ENCODE measurements at places on chromosomes 4 and X. TPM values are rescaled to one million over a fixed set of nuclear protein-coding genes. Genes with fewer than 3 reads are reported as not detected.

Gene PNMA6F
- not detected for total RNA-seq

Gene TLR10
- 0.22 TPM for total RNA-seq

Gene GABRE
- total RNA-seq = not detected

Gene FRMD7
- not detected for total RNA-seq

Gene ATOH1
- total RNA-seq = not detected

Gene UGT2A1
- total RNA-seq = not detected

Gene NPY5R
- not detected for total RNA-seq

Gene DMP1
- total RNA-seq = not detected

Gene VCX3B
- total RNA-seq = not detected

Gene UCP1
- total RNA-seq = not detected

Gene PTPN13
- total RNA-seq = 0.38 TPM

Gene PCDH11X
- not detected for total RNA-seq

Gene AFF2
- 1.7 TPM for total RNA-seq

Gene TKTL2
- not detected for total RNA-seq

Gene CYLC1
- total RNA-seq = not detected

Gene RPS6KA6
- not detected for total RNA-seq

Gene NWD2
- not detected for total RNA-seq

Gene RBMXL3
- total RNA-seq = not detected

Gene TMEM156
- total RNA-seq = 11.7 TPM

Gene NUP62CL
- total RNA-seq = 3.7 TPM

Gene CFP
- total RNA-seq = 2.1 TPM

Gene STPG2
- 0.18 TPM for total RNA-seq

Gene KIAA1210
- not detected for total RNA-seq

Gene CORIN
- total RNA-seq = 0.34 TPM

Gene F11
- not detected for total RNA-seq

Gene GAB1
- 0.20 TPM for total RNA-seq

Gene USP27X
- 1.3 TPM for total RNA-seq

Gene PPEF2
- 0.11 TPM for total RNA-seq

Gene CENPVL1
- not detected for total RNA-seq

Gene COX7B
- 324 TPM for total RNA-seq

Gene GBA3
- total RNA-seq = not detected

Gene PABPC1L2A
- total RNA-seq = not detected

Gene ZNF711
- 1.2 TPM for total RNA-seq

Gene FOXR2
- total RNA-seq = not detected

Gene SYNPO2
- total RNA-seq = 0.18 TPM

Gene INPP4B
- 46.1 TPM for total RNA-seq

Gene MAGEB18
- not detected for total RNA-seq

Gene ZNF330
- total RNA-seq = 65.1 TPM

Gene MAOA
- total RNA-seq = 1.9 TPM

Gene FAM241A
- 4.1 TPM for total RNA-seq

Gene MAGEB1
- total RNA-seq = not detected

Gene PRRG3
- total RNA-seq = not detected

All from activated CD8-positive, alpha-beta T cell treated with anti-CD3 and anti-CD28 coated beads for 36 hours (primary cell).